ENCODE measurements at places on chromosomes 6 and 20. TPM values are rescaled to one million over a fixed set of nuclear protein-coding genes. Genes with fewer than 3 reads are reported as not detected.

- H3K4me3 ChIP-seq = no peak overlapping the region
- H3K27me3 ChIP-seq = no peaks in the 10 kb centered on the region
- H3K27ac ChIP-seq = peak overlapping the region; percentile 14
- no peaks in the 10 kb centered on the region for H3K36me3 ChIP-seq
- H3K4me1 ChIP-seq = peaks cover 12% of the 10 kb centered on the region
These were observed 111.2 kb upstream of the ADGRF1 start for GRCh38 chr6:47153404-47153755.

SEL1L2 gene
- total RNA-seq = not detected

- no peaks in the 10 kb centered on the region for H3K36me3 ChIP-seq
- no peaks in the 10 kb centered on the region for H3K27me3 ChIP-seq
- no peak overlapping the region for H3K4me3 ChIP-seq
- H3K4me1 ChIP-seq = no peaks in the 10 kb centered on the region
- no peak overlapping the region for H3K27ac ChIP-seq
- no peak for DNase-seq
These were observed 17.9 kb downstream of the FAXC start for GRCh38 chr6:99331531-99331930.

XRN2 gene
- 70.8 TPM for total RNA-seq

- H3K4me3 ChIP-seq = no peak overlapping the region
- no peaks in the 10 kb centered on the region for H3K36me3 ChIP-seq
- no peaks in the 10 kb centered on the region for H3K4me1 ChIP-seq
- no peak overlapping the region for H3K27ac ChIP-seq
- no peaks in the 10 kb centered on the region for H3K27me3 ChIP-seq
These were observed 81.3 kb downstream of the HMGCLL1 start for GRCh38 chr6:55497694-55498093.

LY6G6C gene
- total RNA-seq = not detected

DNA sequence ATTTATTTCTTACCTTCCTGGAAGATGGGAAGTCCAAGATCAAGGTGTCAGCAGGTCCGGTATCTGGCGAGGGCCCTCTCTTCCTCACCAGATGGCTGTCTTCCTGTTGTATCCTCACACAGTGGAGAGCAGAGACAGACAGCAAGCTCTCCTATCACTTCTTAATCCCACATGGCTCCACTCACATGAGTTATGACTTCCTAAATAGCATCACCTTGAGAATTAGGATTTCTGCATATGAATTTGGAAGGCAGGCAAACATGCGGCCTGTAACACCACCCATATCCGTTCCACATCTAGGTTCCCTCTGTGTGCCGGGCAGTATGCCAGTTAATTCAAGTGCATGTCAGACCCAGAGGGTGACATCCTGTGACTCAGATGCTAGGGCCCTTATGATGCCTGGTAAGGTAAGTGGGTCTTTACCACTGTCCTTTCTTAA, 2.1 kb downstream of the RAET1E start:
- no peaks in the 10 kb centered on the region for H3K36me3 ChIP-seq
- H3K27ac ChIP-seq = peak overlapping the region; percentile 79
- no peak overlapping the region for H3K4me3 ChIP-seq
- no peaks in the 10 kb centered on the region for H3K27me3 ChIP-seq

DNA sequence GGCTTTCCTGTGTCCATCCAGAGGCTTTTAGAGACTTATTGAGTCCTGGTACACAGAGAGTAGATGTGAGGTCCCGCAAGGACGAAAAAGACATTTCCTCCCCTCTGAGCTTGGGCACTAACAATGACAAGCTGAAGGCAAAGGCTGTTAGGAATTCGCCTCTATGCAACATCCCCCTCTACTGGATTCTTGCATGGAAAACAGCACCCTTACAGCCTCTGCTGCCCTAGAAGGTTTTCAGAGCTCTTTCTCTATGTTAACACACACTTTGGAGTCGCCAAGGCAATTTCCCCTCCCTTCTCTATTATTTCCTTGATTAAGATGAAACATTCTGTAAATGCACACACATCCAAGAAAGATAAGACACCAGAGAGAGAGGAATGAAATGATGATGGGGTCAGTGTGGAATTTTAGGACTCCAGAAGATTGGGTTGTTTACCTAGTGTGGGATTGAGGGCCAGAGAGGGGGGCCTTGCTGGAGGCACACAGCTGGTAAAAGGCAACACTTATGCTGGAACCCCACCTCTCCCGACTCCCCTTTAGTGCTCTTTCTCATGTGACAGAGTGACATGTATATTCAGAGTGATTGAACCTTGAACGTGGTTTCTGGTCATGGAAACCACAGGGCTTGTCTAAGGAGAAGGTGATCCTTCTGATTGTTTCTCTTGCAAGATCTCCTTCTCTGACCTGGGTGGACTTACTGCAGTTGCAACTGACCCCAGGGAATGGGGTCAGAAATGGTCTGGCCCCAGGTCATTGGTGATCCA, 300.7 kb downstream of the CLIC5 start:
- H3K27ac ChIP-seq = no peak overlapping the region
- no peaks in the 10 kb centered on the region for H3K27me3 ChIP-seq
- peaks cover 15% of the 10 kb centered on the region for H3K4me1 ChIP-seq
- H3K36me3 ChIP-seq = no peaks in the 10 kb centered on the region

SMPDL3A gene
- total RNA-seq = 9.7 TPM

DNA sequence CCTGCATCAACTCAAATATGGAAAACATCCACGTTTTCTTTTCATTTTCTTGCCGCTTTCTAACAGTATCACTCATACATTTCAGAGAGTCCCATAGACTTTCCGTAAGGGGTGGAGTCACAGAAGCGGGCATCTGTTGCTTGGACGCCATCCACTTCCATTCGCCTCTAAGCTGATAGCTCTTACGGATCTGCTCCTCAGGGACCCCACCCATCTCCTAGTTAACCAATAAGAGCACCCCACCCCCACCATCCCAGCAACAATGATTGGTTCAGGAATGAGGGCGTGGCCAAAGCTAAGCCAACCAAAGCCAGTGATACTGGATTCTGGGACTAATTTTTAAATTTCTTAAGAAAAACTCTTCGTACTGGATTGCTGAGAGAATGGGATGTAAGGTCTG, 42.4 kb downstream of the SLC2A10 start:
- H3K27ac ChIP-seq = no peak overlapping the region
- no peaks in the 10 kb centered on the region for H3K4me1 ChIP-seq
- H3K36me3 ChIP-seq = no peaks in the 10 kb centered on the region
- no peaks in the 10 kb centered on the region for H3K27me3 ChIP-seq
- DNase-seq = no peak

GRCh38 chr20:37385659-37386504, 39.9 kb downstream of the SRC start:
- no peak overlapping the region for H3K4me3 ChIP-seq
- no peaks in the 10 kb centered on the region for H3K27me3 ChIP-seq
- no peak for DNase-seq
- peaks cover 36% of the 10 kb centered on the region for H3K36me3 ChIP-seq
- no peak overlapping the region for H3K27ac ChIP-seq
- peaks cover 4% of the 10 kb centered on the region for H3K4me1 ChIP-seq

FKBP1C gene
- 0.72 TPM for total RNA-seq

- no peak overlapping the region for H3K27ac ChIP-seq
- DNase-seq = no peak
- no peaks in the 10 kb centered on the region for H3K27me3 ChIP-seq
- no peaks in the 10 kb centered on the region for H3K4me1 ChIP-seq
- H3K36me3 ChIP-seq = no peaks in the 10 kb centered on the region
- no peak overlapping the region for H3K4me3 ChIP-seq
These were observed 400.6 kb downstream of the HDGFL1 start for GRCh38 chr6:22970004-22970403.

HLA-DPA1 gene
- total RNA-seq = not detected

EMILIN3 gene
- under 0.01 TPM for total RNA-seq

- H3K4me3 ChIP-seq = no peak overlapping the region
- H3K27ac ChIP-seq = no peak overlapping the region
- H3K36me3 ChIP-seq = no peaks in the 10 kb centered on the region
- DNase-seq = no peak
These were observed 93.6 kb downstream of the TMEM242 start for GRCh38 chr6:157229713-157230112.

SLC12A5 gene
- total RNA-seq = not detected

GRCh38 chr6:138690975-138691594, 82.5 kb upstream of the CCDC28A start:
- H3K36me3 ChIP-seq = no peaks in the 10 kb centered on the region
- DNase-seq = peak; percentile 6

CD93 gene
- under 0.01 TPM for total RNA-seq

PRPH2 gene
- 0.83 TPM for total RNA-seq

DNA sequence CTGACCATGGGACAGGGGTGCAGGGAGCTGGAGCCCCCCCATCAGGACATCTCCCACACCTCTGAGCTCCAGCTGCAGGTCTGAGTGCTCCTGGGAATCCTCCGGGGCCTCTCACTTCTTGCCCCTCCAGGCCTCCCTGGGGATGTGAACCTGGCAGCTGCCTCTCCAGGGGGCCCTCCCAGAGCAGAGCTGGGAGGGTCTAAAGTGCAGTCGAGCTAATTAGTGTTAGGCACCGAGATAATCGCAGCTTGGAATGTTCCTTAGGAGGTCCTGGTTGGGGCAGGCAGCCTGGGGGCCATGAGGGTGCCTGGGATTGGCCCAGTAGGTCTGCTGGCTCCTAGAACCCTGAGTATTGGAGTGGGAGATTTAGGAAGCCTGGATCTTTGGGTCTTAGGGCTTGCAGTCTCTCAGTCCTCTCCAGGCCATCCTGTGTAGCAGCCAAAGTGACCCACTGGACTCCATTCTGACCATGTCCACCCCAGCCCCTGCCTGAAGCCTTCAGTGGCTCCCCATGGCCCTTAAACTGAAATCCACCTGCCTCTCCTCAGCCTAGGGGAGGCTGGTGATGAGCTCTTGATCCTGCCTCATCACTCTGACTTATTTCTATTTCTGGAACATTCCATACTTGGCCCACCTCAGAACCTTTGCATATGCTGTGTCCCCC, 26.0 kb downstream of the CEBPB start:
- H3K27ac ChIP-seq = no peak overlapping the region
- H3K4me3 ChIP-seq = no peak overlapping the region
- peaks cover 5% of the 10 kb centered on the region for H3K4me1 ChIP-seq
- no peak for DNase-seq
- H3K36me3 ChIP-seq = no peaks in the 10 kb centered on the region

NT5DC1 gene
- 11.7 TPM for total RNA-seq

- H3K36me3 ChIP-seq = no peaks in the 10 kb centered on the region
- no peaks in the 10 kb centered on the region for H3K4me1 ChIP-seq
- no peak within 1 kb of the TSS for H3K4me3 ChIP-seq
- H3K27ac ChIP-seq = no peak within 1 kb of the TSS
- DNase-seq = no peak
These were observed at the start of gene C6orf141 for GRCh38 chr6:49550492-49551077. C6orf141 (plus strand) TSS chr6:49550668; CDS start chr6:49550793, 125 bp downstream.

DNA sequence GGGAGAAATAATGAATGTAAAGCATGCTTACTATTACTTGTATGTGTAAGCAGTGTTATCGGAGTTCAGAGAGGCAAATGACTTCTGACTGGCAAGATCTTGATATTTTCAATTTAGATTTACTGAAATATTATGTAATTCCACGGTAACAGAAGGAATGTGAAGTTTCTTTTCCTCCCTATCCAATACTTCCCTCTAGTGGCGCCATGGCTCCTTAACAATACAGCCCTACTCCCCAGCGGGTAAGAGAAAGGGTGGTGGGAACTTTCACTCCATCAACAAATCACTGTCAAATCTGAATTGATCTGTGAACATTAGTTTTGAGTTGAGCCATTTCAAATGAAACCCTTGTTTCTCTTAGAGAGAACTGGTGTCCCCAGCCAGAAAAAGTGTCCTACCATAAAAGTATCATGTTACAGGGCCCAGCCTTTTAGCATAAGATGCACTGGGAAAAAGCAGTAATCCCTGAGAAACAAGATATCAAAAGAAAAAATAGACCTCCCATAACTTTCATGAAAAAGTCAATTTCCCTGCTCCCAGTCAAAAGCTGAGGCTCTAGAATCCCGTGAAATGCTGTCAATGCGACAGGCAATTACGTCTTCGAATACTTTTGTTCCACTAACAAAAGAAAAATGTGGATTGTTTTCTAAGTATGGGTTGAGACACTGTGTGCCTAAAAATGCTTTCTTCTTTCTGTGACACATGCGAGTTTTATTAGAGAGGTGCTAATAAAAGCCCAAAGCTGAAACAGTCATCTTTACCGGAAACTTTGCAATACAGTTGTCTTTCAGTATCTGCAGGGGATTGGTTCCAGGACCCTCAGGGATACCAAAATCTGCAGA, 12.9 kb downstream of the COX7A2 start:
- H3K27me3 ChIP-seq = no peaks in the 10 kb centered on the region
- no peaks in the 10 kb centered on the region for H3K36me3 ChIP-seq
- H3K4me3 ChIP-seq = no peak overlapping the region
- H3K4me1 ChIP-seq = 0 out of 2 replicates have a peak, but pooled peaks cover 1% of the 10 kb centered on the region
- no peak overlapping the region for H3K27ac ChIP-seq
- peak; percentile 67 for DNase-seq

- H3K27ac ChIP-seq = no peak overlapping the region
- H3K27me3 ChIP-seq = no peaks in the 10 kb centered on the region
- H3K4me1 ChIP-seq = no peaks in the 10 kb centered on the region
These were observed 508.0 kb downstream of the TBC1D32 start for GRCh38 chr6:120826253-120826652.

- no peak overlapping the region for H3K27ac ChIP-seq
- no peak overlapping the region for H3K4me3 ChIP-seq
- peak; percentile 47 for DNase-seq
These were observed 64.3 kb downstream of the EDN1 start for GRCh38 chr6:12354499-12354898.

PRDM13 gene
- total RNA-seq = not detected

DNA sequence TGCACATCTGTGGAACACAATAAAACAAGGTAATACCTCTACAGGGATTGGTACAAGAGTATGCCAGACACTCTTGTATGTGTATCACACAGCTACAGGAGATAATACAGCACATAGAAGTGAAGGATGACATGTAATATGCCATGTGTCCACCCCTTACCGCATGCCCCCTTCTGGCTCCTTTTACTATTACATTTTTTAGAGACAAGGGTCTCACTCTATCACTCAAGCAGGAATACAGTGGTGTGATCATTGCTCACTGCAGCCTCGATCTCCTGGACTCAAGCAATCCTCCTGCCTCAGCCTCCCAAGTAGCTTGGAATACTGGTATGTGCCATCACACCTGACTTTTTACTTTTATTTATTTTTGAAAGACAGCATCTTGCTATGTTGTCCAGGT, 4.2 kb upstream of the NCR3 start:
- DNase-seq = peak; percentile 31
- no peaks in the 10 kb centered on the region for H3K4me1 ChIP-seq
- H3K27me3 ChIP-seq = no peaks in the 10 kb centered on the region
- H3K27ac ChIP-seq = no peak overlapping the region

GRCh38 chr20:35472209-35472608, 16.8 kb downstream of the CEP250 start:
- H3K27me3 ChIP-seq = no peaks in the 10 kb centered on the region
- peaks cover 9% of the 10 kb centered on the region for H3K4me1 ChIP-seq
- H3K4me3 ChIP-seq = no peak overlapping the region
- H3K27ac ChIP-seq = no peak overlapping the region
- DNase-seq = no peak

- no peak overlapping the region for H3K27ac ChIP-seq
- peaks cover 15% of the 10 kb centered on the region for H3K36me3 ChIP-seq
- no peak for DNase-seq
- no peaks in the 10 kb centered on the region for H3K4me1 ChIP-seq
- no peaks in the 10 kb centered on the region for H3K27me3 ChIP-seq
These were observed 27.0 kb downstream of the ZNF292 start for GRCh38 chr6:87182321-87182720.

GRCh38 chr20:62234339-62234738, 4.0 kb upstream of the OSBPL2 start:
- peaks cover 19% of the 10 kb centered on the region for H3K27me3 ChIP-seq
- no peak overlapping the region for H3K27ac ChIP-seq
- no peak overlapping the region for H3K4me3 ChIP-seq
- H3K4me1 ChIP-seq = peaks cover under 1% of the 10 kb centered on the region
- no peaks in the 10 kb centered on the region for H3K36me3 ChIP-seq

GRCh38 chr6:26017632-26017966, 55.0 kb downstream of the TRIM38 start:
- peaks cover 12% of the 10 kb centered on the region for H3K4me1 ChIP-seq
- H3K4me3 ChIP-seq = peak overlapping the region; percentile 44
- no peaks in the 10 kb centered on the region for H3K27me3 ChIP-seq
- DNase-seq = peak; percentile 95
- H3K36me3 ChIP-seq = no peaks in the 10 kb centered on the region

Measured in IMR-90 (cell line).